ENCODE measurements at places on chromosomes 16 and 17.
A peak's percentile ranks its signal among the peaks of the same experiment; 100 is the strongest.

GRCh38 chr17:79331492-79331891 is 256.9 kb downstream of the ENGASE start:
- no peak for DNase-seq

GRCh38 chr17:45640141-45640850 is 143.8 kb upstream of the CRHR1 start:
- peak; percentile 45 for DNase-seq

- DNase-seq = no peak
Observed at GRCh38 chr16:87391324-87391949, 699 bp upstream of the MAP1LC3B start.

DNA sequence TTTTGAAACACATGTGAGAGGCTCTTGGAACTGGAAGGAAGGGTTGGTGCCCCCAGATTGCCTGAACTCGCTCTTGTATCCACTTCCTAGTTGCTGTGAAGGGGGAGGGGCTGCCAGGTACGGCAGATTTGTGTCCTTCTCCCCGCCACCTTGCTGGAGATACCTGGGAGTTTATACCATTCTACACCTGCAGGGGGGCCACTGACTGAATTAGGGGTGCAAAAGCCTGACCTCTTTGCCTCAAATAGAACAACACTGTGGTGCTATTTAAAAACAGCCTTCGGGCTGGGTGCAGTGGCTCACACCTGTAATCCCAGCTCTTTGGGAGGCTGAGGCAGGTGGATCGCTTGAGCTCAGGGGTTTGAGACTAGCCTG is 35.1 kb upstream of the IL34 start:
- DNase-seq = no peak

DNA sequence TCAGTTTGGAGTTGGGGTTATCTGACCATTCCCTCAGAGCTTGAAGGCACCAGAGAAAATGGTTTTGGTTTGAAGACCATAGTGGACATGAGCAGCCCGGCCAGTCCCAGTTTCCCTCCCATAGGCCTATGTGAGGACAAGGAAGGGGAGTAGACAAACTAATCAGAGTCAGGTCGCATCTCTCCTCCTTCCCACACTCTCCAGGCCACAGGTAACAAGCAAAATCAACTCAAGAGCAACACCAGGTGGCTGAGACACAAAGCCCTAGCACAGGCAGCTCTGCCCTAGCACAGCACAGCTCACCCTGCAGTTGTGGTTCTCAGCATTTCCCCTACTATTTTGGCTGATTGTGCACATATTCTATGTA is 7.2 kb downstream of the SUPT4H1 start:
- DNase-seq = no peak
